ENCODE measurements at places on chromosomes 6 and 20.
A peak's percentile ranks its signal among the peaks of the same experiment; 100 is the strongest.

DNA sequence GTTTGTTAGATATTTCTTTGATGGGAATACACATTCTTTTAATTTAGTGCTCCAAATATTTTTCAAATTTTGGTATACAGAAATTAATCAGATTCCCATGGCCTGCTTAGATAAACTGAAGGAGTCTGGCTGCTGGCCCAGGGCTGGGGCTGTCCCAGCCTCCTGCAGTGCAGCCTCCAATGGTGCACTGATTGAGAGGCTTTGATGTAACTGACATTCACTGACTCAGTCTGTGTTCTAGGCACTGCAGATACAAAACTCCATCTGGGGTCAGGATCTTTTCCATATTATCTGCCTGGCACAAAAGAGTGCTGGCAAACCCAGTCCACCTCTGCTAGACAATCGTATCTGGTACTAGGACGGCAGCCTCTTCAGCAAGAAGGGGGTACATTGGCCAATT, 64.8 kb downstream of the GRIK2 start:
- no peak for DNase-seq

- no peak for DNase-seq
Observed at GRCh38 chr6:40948570-40948969, 90.5 kb downstream of the UNC5CL start.

DNA sequence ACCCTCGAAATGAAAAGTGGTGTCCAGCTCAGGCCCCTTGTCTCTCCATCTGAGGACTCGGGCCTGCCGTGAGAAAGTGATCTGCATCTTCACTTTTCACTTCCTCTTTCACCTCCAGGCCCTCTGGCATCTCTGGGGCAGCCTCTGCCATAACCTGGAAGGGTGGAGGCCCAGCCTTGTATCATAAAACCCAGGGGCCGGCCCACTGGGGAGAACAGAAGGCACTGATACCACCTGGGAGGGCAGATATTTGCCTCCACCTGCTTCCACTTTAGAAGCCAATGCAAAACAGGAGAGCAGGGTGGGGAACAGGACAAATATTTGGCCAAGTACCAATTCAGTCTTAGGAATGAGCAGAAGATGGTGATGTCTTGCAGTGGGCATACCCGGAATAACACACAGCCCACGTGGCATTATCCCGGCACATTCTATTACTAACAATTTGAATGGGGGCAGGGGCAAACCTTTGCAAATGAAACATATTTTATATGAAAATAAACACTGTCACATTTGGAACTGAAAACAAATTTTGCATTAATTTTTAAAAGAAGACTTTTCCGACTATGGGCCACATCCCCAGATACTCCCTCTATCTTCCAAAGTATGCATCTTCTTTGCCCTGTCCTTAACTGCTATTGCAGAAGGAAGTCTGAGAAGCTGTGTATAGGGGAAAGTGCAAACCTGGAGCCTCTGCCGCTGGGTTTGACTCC, 69.2 kb upstream of the TBC1D7 start:
- no peak for DNase-seq

DNA sequence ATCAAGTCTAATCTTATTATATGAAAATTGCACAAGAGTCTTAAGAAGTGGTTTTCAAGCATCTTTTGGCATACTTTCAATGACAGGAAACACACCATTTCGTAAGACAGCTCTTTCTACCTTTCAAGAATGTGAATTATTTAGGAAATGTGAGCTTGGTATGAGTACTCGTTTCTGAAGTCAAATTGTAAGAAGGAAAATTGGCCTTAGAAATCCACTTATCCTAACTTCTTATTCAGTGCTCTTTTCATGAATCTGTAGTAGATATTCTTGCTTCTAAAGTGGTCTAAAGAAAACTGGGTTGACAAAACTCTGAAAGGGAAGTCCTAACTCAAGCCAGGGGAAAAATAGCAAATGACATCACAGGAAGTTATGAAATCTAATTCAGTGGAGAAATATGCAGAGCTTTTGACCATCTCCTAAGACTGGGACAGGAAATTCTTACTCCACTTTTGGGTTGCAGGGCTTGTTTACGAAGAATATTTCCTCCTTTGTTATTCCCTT, 38.5 kb upstream of the OGFRL1 start:
- peak; percentile 48 for DNase-seq

DNA sequence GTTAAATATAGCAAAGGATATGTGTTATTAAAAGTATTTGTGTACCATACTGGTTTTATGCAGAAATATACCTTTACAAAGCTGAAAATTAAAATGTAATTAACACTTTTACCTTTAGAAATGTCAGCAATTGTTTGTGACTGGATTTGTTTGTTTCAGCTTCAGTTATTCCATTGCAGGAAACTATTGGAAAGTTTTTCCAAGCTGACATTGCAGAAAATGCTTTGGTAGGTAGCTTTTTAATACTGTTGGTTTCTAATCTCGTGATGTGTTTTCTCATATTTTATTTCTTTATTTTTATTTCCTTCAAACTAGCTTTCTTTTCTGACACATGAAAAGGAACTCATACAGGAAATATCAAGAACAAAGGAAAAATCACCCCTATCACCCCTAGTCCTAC, 8.2 kb downstream of the NDUFAF5 start:
- no peak for DNase-seq

- DNase-seq = no peak
Observed at GRCh38 chr20:46242390-46242789, 65.9 kb downstream of the CDH22 start.

DNA sequence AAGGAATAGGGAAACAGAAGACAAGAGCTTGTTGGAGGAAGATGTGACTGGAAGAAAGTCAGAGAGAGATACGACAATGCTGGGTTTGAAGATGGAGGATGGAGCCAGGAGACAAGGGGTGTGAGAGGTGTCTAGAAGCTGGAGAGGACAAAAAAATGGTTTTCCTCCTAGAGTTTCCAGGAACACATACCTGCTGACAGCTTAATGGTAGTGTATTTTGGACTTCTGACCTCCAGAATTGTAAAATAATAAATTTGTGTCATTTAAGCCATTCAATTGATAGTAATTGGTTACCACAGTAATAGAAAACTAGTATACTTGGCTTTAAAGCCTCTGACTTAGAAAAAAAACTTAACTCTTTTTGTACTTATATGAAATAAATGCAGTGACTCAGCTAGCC, 3.6 kb downstream of the AIG1 start:
- no peak for DNase-seq

- no peak for DNase-seq
Observed at GRCh38 chr20:10596710-10597121, 77.1 kb downstream of the JAG1 start.

GRCh38 chr20:63628246-63628975, 1.5 kb upstream of the GMEB2 start:
- DNase-seq = peak; percentile 47

- DNase-seq = no peak
Observed at GRCh38 chr20:59141818-59142581, 21.6 kb upstream of the ZNF831 start.

- DNase-seq = no peak
Observed at GRCh38 chr20:54822386-54822785, 347.0 kb downstream of the DOK5 start.

DNA sequence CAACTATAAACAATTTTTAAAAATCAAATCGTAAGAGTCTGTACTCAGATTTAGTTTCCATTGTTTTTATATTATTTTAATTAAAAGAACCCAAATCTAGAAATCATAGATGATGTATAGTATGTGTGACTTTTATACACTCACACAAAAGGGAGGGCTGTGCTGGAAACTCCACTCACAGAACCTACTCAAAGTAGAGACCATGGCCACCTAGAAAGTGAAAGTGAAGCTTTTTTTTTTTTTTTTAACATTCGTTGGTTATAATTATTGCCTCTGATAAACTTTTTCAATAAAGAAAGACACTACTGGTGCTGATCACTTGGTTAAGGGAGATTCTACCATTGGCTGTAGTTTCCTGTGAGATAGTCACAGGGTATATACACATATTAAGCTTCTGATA, 37.9 kb upstream of the PRL start:
- DNase-seq = no peak

DNA sequence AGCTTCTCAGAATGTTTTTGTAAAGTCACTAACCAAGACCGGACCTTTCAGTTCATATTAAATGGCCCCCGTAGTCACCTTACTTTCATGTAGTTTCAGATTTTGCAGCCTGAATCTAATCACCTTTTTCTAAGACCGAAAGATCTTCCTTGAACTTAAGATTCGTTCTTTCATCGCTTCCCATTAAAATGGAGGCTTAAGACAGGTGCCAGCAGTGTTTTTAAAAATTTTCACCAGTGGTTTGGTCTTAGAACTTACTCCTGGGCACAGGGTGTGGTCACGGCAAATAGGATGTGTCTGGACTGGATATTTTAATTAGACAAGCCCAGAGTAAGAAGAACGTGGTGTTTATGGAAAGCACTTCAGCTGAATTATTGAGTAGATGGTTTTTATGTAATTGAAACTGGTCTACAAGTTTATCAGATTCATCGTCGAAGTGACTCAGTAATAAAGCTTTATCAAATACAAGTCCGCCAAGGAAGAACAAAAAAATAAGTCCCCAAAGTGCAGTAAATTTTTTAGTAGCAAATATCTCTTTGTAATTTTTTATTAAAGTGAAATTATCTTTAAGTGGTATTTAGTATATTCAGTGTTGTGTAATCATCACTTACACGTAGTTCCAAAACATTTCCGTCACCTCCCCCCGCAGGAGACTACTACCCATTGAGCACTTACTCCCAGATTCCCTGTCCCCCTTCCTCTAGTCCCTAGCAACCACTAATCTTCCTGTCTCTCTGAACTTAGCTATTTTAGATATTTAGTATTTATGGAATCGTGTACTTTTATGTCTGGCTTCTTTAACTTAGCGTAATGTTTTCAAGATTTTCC, 868 bp downstream of the SRSF3 start:
- DNase-seq = no peak

DNA sequence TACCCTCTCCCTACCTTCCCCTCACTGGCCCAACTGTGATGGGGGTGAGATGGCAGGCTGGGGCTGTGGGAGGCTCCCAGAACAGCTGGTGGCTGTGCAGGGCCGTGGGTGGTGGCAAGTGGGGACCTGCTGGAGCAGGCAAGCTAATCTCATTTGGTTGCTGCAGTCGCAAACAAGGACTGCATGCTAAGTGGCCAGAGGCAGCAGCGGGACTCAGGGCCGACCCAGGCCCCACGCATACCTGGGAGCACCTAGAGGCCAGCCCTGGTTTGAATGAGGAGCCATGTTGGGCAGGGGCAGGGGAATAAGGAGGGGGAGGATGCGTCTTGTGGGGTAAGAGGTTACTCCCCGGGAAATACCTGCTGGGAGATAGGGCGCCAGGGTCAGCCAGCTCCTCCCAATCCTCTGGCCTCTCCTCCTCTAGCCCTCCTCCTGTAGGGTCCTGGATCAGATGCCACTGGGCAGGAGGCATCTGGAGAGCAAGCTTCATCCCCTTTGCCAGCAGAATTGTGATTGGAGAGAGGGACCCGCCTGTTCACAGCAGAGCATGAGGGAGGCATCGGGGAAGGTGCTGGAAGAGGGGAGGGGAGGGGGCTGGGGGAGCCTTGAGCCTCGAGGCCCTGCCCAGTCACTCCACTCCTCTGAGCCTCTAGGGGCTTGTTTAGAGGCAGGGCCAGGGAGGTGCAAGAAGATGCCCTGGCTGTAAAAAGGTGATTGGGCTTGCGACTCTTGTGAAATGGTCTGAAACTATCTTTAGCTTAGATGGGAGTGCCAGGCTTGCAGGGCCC, 24.3 kb upstream of the CDH22 start:
- DNase-seq = no peak

DNA sequence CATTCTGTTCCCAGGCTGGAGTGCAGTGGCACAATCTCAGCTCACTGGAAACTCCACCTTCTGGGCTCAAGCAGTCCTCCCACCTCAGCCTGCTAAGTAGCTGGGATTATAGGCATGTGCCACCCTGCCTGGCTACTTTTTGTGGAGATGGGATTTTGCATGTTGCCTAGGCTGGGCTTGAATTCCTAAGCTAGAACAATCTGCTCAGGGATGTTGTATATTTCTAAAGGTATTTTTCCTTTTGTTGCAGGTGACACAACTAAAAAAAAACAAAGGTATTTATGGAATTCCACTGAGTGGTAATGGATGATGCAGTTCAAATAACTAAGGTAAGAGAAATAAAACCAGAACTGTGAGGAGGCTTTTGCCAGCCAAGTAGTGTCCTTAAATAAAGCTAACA, 49.7 kb downstream of the PTPRA start:
- DNase-seq = no peak

DNA sequence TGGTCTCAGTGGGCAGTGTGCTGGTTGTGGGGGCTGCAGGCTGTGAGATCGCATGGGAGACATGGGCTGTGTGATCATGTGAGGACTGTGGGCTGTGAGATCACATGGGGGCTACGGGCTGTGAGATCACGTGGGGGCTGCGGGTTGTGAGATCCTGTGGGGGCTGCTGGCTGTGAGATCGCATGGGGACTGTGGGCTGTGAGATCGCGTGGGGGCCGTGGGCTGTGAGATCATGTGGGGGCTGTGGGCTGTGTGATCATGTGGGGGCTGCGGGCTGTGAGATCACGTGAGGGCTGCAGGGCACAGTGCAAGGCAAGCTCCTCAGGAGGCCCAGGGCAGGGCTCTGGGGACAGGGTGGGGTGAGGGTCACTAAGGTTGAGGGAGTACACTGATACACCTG, 140.5 kb upstream of the CST7 start:
- no peak for DNase-seq

- peak; percentile 39 for DNase-seq
Observed at GRCh38 chr20:49747707-49748524, 34.2 kb upstream of the B4GALT5 start.

DNA sequence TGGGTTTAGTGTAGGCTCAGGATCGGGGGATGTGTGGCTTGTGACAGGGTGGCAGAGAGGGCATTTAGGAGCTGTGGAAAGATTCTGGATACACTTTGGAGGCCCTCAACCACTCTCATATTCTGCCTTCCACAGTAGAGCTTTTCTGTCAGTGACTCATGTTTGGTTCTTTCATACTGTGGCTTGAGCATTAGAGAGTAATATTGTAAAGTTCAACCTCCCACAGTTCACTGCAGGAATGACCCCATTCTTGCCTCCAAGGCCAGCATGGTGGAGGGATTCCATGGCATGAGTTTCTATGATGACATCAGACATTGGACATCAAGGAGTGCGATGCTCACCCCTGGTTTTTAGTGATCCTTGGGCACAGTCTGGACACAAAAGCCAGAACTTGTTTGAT, 50.9 kb downstream of the DTD1 start:
- no peak for DNase-seq

DNA sequence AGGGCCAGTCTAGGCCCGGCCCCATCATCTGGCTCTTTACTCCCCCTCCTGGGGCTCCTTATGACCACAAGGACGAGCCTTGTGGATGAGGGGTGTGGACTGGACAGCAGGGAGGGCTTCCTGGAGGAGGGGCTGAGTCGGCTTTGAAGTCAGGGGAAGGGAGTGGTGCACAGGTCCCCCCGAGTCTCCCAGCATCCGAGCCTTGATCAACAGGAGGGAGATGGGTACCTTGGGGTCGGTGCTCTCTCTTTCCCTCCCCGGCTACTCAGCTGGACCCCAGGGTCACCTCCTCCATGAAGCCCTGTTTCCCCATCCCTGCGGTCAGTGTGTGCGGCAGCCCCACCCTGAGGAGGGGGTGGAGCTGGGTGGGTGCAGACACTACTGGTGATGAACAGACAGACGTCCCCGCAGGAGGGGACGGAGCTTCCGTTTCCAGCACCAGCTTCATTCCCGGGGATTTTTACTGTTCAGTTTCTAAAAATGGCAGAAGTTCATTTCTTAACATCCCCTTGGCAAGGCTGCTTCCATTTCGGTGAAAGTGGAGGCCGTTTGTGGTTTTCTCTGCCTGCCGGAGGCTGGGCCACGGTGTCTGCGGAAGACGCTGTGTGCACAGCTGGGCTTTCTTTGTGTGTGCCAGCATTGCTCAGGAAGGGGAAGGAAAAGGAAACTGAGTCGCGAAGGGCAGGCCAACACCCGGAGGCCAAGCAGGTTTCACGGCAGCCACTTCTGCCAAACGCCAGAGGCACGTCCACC, 19.6 kb downstream of the NTSR1 start:
- no peak for DNase-seq
